Activated naive CD4-positive, alpha-beta T cell treated with Interleukin-2 at 50 U/mL for 16 hours (primary cell): ENCODE measurements at places on chromosomes 5 and 9.

DNA sequence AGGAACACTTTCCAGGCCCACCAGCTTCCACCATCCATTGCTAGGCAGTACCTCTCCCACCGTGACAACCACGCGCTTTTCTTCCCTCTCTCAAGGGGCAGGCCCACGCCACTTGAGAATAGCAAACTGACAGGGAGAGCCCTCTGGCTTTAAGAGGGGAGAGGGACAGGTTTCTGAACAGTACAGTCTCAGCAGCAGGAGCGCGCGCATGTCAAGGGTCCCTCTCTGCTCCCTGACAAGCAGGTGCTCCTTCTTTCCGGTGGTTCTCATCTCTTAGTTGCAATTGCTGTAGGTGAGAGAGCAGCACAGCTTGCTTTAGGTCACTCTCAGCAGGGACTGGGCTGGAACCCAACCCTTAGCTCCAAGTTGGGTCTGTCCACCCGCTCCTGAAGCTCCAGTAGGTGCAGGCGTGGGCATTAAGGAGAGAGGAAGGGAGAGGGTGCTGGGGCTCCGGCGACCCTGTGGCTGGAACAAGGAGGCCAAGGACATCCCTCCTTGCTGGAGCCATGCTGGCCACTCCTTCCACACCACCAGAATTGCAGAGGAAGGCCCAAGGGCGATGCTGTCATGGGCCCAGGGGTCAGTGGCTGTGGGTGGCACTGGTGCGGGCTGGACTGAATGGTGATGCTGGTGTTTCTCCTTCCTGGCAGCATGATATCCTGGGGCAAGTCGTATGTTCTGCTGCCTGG is 9.0 kb upstream of the PHF2 start:
- DNase-seq: no peak

- DNase-seq: no peak
These were observed 8.2 kb upstream of the DRD1 start for GRCh38 chr5:175452166-175452565.

DNA sequence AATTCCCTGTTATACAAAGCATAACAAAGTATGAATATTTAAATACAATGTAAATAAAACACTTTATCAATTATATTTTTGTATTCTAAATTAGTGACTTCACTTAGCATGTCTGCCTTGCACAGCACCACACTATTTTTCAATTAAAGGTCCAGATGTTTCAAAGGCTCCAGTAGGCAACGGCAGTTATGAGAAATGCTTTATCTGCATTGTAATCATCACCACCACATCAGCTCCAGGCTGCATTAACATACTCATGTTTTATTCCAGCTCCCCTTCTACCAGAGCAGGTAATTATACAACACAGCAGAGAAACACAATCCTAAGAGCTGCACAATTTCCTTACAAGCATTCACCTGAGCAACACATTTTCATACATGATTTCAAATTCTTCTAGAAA is 102.8 kb downstream of the MAPKAP1 start:
- DNase-seq: no peak

GRCh38 chr5:108271127-108271526 is 110.8 kb downstream of the FBXL17 start:
- no peak for DNase-seq

DNA sequence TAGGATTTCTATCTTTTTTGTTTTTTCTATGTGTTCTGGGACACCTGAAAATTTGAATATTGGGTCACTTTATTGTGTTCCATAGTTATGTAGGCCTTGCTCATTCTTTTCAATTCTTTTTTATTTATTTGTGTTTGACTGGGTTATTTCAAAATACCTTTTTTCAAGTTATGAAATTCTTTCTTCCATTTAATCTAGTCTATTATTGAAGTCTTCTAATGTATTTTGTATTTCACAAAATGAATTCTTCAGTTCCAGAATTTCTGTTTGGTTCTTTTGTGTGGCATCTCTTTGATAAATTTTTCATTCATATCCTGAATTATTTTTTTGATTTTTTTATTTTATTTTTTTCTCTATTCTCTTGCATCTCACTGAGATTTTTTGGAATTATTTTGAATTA is 628.8 kb downstream of the NR2F1-AS1 start:
- DNase-seq: no peak

- DNase-seq: no peak
These were observed 276.9 kb downstream of the OSTF1 start for GRCh38 chr9:75365196-75365595.
